ENCODE measurements at places on chromosomes 3 and 15.

GRCh38 chr3:140238646-140239314 is 303.8 kb downstream of the CLSTN2 start:
- no peak for DNase-seq

DNA sequence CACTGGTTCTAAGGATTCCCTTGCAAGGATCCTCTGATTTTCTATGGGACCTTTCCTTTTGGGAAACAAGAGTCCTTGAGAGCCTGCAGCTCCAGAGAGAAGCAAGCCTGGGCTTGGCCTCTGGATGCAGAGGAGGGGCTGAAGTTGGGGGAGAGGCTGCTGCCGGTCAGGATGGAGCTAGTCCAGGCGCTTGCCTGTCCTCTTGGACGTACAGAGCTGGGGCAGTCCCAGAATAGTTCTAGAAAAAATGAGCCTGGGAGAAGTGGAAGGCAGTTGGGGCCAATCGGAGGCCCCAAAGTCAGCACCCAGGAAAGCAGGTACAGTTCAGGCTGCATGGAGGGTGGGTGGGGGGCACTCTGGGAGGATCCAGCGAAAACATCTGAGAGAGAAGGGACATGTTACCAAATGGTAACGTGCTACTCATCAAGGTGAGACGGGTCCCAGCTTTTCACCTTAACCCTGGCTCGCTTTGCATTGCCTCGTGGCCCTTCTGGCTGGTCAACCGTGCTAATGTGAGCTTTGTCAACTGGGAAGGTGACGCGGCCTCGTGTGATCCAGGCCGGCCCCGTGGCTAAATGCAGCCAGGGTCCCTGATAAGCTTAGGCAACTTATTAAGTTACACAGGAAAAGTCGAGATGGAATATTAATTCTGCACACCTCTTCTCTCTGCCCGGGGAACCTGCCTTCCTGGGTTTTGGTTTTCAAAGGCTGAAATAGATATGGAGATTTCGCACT is 38.7 kb upstream of the MAGEF1 start:
- no peak for DNase-seq

DNA sequence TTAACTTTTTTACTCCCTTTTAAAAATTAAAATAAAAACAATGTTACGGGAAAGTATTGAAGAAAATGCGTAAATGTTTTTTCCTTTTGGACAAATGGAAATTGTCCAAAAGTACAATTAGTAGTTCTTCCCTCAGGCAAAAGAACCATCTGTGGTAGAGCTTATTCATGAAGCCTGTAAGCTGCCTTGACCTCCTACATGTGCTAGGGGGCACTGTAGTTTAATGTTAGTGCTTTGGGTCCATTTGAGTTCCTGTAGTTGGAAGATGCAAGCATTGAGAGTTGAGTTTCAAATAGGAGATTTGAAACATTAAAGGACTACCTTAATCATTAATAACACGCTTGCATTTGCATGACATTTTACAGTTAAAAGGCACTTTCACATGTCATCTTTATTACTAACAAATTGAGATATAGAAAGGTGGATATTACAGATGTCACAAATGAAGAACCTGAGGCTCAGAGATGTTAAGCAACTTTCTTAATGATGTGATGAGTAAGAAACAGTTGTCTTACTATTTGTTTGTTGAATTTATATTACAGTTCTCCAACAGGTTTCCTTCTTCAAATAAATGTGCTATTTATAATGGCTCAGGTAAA is 1.8 kb upstream of the ZNF385D start:
- no peak for DNase-seq

DNA sequence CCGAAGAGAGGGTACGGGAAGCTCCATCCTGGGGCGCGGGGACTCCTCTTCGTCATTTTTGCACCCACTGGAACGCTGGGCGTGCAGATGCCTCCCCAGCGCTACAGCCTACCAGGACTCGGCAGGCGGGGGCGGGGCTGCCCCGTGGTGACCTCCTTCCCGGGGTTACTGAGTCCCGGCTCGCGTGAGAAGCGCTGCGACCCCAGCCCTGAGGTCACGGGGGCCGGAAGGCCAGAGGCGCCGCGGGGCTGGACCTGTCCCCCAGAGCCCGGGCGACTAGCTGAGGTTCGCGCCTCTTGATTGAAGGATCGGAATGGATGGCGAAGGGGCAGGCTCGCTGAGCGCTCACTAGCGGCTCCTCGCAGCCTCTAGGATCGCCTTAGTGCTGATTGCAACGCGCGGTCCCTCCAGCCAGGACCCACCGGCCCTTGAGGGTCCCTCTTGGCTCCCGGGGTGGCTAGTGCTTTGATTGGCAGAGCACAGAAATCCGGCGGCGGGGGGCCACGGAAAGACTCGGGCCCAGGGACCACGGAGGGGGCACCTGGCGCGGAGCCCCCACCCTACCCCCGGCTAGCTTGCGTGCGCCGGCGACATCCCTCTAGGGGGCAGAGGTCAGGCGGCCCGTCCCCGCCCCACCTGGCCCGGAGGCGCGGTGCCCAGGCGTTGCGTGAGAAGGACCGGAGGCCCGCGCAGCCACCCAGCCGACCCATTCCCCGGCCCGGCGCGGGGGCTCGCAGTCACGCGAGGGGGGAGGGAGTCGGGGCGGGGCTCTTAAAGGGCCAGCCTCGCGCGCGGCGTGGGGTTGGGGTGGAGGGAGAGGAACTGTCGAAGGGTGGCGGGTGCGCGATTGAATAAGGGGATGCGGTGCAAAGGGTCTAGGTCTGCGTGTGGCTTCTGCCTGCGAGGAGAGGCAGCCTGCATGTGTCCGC is 781 bp upstream of the CYP1A1 start:
- DNase-seq, result no peak

DNA sequence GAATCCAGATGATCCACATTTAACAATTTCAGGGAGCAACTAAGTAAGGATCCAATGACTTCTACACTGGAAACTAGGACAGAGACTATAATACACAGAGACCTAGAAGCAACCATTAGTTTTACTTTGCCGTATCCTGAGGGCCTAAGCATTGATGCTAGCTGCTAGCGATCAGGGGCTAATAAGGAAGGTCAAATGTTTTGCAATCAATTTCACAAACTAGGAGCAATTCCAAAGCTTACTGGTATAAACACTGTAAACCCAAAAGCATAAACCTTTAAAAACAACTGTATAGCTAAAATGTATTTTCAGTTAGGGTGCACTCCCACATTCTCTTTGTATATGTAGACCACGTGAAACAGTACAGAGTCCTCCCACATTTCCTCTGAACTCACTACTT is 31.5 kb downstream of the FBN1 start:
- DNase-seq, result no peak

GRCh38 chr3:46481636-46482035 is 16.1 kb upstream of the RTP3 start:
- DNase-seq, result no peak

DNA sequence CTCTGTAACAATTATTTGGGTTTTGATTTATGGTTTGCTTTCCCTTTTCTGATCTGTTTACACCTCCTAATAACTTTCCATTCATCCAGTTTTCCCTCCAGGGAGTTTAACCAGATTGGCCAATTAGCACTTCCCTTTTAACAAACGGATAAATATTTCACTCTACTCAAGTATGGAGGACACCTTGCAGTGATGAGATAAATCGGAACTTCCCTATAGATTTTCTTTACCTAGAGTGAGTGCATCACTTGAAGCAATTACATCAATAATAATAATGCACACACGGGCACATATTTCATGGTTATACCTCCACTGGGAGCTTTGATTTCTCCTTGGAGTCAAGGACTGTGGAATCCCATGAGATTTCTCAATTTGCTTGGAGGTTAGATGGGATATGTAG is 239.1 kb upstream of the CFAP20DC start:
- DNase-seq, result no peak

DNA sequence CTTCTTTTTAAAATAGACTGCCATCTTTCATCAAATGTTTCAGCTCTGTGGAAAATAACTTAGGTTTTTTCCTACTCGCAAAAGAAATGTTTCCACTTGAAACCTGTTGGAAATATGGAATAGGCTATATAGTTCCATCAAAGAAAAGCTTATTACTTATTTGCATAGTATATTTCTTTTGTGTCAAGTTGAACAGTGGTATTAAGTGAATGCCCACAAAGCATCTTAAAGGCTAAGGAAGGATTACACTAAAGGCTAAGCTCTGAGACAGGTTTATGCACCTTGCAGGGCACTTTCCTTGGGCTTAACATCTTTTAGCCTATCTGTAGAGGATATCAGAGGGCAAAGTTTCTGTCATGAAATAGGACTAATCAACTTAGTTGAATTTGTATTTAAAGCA is at the start of gene SAMD7:
Gene SAMD7 (plus strand): TSS at position 301 of the 400 bp plus-strand sequence. CDS start 7,927 bp downstream, outside the sequence.
- no peak for DNase-seq

DNA sequence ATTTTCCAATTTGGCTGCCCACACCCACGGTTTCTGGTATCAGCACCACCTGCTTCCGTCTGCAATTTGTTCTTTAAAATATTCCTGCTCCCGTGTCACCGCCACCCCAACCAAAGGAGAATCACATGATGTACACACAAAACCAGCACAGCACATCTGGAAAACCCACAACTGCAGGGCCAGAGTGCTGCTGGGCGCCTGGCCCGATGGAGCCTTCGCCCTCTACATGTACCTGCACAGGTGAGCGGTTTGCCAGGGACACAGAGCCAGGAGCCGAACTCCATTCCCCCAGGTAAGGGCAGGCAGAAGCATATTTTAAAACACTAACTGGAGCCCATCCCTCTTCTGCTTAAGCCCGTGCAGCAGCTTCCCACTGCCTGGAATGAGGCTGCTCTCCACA is 75.6 kb downstream of the ADAMTS17 start:
- DNase-seq, result no peak

- no peak for DNase-seq
Measured at GRCh38 chr15:71502077-71502432, 308.3 kb upstream of the NR2E3 start.

- no peak for DNase-seq
Measured at GRCh38 chr15:72368325-72368724, 7.5 kb downstream of the HEXA start.

DNA sequence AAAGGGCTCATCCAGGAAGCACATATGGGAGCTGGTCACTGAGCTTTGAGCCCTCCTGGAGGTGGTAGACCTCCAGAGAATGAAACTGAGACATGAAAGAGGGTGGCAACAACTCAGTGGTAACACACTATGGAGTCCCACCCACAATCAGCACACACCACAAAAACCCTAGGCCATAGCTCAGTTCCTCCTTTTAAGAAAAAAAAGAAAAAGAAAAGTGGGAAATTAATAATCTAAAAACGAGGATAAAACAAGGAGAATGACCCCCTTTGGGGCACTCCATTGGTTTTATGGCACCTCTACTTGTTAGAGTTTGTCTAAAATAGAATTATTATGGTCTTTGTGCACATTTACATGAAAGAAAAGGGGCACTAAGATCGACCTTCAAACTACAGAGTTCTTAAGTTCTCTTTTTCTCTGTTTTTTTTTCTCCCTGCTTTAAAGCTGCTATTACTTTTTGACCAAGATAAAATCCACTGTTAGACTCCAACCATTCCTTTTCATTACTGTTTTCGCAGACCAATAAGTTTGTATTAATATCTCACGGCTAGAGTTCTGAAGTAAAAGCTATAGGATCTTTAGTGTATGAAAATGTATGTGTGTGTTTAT is 40.2 kb upstream of the ZBTB20 start:
- DNase-seq, result no peak

DNA sequence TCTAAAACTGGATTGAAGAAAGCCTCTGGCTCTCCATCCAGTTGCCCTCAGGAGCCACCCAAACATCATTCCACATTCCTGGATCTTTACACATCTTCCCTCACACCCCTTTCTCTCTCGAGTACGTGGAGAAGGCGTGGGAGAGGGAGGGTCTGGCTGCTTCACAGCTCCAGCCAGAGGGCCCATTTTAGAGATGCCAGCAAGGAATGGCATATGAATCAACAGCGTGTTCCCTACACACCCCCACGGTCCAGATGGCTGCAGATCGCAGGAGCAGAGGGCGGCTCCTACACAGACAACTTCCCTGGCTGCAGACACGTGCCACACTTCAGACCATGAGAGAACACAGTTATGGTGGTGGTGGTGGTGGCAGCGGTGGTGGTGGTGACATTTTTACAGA is 280.1 kb downstream of the ERC2 start:
- DNase-seq, result no peak

DNA sequence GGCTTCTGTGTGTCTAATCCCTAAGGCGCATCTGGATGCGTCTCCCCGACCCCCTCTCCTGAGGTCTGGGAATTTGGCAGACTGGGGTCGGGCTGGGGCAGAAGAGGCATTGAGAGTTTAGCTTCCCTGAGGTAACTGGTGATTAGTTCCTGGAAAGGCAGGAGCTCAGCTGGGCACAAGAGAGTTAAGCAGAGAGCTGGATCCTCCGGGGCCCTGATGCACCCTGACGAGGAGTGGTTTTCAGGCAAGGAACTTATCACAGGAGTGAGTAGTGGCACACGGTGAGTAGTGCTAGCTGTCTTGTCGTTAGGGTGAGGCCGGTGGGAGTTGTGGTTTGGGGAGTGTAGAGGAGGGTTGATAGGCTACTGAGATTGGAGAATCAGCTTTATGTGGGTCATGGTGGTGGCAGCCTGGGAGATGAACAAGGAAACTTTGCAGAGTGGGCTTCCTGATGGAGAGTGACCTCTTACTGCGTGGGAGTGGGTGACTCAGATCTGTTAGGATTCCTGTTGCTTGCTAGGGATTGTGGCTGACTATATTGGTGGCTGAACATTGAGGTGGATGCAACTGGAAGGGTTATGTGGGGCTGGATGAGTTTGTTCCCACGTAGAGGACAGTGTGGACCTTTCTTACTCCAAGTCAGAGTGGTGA is 897 bp downstream of the RAD54L2 start:
- DNase-seq, result no peak

DNA sequence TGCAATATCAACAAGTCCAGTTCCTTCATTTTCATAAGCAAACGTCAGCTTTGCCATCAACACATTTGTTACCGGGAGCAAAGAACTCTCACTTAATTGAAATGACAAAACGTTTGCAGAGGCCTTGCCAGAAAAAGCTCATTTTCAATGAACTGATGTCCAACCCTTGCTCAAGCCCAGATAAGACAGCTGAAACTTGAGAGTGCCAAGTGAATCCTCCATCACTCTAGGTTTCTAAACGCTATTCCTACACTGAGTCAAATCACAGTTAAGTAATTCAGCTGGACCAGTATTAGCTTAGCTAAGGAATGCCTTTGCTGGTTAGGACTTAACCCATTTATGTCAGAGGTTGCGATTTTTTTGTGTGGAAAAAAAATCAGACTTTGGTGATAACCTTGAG is 11.5 kb downstream of the CHSY1 start:
- no peak for DNase-seq

GRCh38 chr15:101452572-101452971 is 36.9 kb downstream of the PCSK6 start:
- DNase-seq, result no peak

DNA sequence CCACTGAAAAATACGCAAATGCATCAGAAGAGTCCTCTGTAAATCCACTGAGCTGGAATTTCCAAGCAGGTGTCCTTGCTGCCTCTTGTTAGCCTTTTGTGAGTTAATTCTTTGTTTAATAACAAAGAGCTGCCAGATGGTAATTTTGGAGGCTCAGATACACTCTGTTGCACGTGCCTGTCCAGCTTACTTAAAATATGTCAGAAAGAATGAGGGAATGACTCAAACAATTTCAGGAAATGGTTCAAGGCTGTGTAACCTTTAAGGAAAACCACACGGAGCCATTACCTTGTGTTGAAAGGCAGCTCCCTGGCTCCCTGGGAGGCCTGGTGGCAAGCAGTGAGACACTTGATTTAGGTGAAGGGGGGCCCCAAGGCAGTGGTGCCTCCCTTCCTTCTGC is 302.2 kb upstream of the CTDSPL start:
- DNase-seq, result no peak

- DNase-seq, result no peak
Measured at GRCh38 chr15:94747510-94747909, 516.1 kb downstream of the MCTP2 start.

GRCh38 chr15:48558226-48558625 is 87.3 kb downstream of the FBN1 start:
- no peak for DNase-seq

- no peak for DNase-seq
Measured at GRCh38 chr3:113910966-113911365, 36.8 kb upstream of the ZDHHC23 start.

Data from central memory CD8-positive, alpha-beta T cell (primary cell).